ENCODE measurements at places on chromosomes 7 and 10.

DNA sequence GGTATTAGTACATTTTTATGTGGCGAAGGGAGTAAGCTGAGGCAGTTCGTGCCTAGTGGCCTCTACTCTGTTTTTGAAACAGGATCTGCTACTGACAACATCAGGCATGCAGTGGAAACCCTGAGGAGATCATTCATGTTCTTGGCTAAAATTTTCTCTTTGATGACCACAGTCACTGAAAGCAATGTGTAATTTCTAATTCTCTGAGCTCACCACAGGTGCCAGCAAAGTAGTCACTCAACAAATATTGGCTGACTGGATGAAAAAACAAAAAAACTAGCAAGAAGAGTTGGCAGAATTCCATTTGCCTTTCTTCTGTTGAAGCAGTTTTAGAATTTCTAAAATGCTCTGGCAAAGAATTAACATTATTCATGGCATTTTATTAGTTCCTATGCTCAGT is 176.5 kb upstream of the KCTD7 start:
- DNase-seq, result no peak

- DNase-seq, result no peak
These were observed 770.3 kb downstream of the TYW1 start for GRCh38 chr7:67766906-67767410.

DNA sequence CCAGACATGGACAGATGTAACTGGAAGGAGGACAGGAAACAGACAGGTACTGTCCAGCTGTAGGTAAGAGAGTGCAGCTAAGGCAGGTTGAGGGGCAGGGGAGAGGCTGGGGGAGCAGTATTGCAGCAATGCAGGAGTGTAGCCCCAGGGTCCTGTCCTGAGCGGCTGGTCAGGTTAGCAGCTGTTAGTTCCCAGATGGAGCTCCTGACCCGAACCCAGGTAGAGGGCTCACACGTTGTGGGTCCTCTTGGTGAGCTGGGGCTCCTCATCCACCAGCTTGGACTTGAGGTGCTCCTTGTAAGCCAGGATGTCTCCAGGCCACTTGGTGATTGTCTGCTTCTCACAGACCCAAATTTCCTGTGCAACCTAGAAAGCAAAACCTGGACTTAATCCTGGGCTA is 3.5 kb upstream of the H2BK1 start:
- no peak for DNase-seq

DNA sequence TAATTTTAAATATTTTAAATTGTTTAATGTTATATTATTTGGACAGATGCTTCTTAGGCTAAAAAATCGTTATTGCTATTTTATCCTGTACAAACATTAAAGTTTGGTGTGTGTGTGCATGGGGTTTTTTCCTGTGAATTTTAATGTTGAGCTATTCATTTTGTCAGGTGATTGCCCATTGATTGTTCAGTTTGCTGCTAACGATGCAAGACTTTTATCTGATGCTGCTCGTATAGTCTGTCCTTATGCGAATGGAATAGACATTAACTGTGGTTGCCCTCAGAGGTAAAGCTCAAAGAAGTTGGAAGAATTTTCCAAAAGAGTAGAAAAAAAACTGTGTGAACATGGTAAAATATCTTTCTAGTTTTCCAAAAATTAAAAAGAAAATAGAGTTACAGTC is 6.5 kb upstream of the BCAP29 start:
- no peak for DNase-seq

DNA sequence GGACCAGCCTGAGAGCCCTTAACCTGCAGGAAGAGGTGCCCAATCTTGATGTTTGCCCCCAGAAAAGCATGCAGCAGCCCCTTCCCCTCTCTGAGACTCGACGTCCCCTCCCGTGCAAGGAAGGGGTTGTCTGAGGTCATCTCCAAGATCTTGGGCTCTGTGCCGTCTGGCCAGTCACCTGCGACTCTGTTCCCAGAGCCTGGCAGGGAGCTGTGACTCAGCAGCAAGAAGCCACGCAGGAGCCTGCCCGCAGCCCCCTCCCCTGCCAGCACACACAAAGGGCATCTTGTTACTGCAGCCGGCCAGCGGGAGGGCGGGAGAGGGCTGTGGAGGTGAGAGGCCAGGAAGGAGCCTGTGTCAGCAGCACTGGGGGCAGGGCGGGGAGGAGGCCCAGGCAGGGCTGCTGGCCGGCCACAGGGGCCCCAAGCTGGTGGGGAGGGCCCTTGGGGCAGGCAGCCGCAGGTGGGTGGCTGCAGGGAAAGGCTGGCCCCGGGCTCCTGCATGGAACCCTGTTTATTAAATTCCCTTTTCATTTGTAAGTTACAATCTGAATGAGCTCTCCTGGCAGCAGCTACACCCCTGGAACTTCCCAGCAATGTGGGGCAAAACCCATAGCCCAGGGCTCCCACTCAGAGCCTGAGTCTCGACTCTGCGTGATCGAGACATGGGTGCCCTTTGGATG is 103.7 kb upstream of the ZMIZ1 start:
- no peak for DNase-seq

DNA sequence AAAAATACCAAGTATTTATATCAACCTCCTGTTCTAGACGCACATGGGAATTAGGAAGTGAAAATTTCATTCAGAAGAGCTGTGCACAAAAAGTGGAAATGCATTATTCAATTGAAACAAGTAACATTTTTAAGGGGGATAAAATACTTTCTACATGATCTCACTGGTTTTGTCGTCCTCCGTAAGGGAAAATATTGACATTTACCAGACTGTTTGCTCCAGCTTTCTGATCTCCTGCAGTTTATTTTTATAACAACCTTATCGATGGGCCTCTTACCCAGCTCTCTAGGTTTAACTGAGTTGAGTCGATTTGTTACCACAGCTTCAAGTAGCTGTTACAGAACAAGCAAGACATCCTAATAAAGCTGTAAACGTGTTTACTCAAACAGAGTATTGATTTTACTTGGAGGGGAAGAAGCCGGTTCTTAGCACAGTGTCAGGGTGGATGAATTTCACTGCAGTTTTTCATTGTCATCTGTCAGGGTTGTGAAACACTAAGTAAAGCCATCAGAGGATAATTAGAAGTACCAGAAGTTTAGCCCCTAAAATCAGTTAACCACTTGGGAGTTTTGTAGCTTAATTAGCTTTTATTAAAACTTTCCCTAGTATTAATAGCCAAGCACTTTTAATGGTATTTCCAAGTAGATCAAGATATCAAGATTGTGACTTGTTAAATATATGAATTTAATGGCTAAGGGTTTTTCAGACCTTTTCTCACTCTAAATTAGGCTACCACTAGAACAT is 142.6 kb upstream of the KAT6B start:
- no peak for DNase-seq

DNA sequence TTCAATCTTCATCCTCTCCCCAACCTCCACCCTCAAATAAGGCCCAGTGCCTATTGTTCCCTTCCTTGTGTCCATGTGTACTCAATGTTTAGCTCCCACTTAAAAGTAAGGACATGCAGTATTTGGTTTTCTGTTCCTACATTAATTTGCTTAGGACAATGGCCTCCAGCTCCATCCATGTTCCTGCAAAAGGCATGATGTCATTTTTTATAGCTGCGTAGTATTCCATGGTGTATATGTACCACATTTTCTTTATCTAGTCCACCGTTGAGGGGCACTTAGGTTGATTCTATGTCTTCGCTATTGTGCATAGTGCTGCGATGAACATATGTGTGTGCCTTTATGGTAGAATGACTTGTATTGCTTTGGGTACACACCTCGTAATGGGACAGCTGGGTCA is 7.2 kb upstream of the NEUROG3 start:
- no peak for DNase-seq

DNA sequence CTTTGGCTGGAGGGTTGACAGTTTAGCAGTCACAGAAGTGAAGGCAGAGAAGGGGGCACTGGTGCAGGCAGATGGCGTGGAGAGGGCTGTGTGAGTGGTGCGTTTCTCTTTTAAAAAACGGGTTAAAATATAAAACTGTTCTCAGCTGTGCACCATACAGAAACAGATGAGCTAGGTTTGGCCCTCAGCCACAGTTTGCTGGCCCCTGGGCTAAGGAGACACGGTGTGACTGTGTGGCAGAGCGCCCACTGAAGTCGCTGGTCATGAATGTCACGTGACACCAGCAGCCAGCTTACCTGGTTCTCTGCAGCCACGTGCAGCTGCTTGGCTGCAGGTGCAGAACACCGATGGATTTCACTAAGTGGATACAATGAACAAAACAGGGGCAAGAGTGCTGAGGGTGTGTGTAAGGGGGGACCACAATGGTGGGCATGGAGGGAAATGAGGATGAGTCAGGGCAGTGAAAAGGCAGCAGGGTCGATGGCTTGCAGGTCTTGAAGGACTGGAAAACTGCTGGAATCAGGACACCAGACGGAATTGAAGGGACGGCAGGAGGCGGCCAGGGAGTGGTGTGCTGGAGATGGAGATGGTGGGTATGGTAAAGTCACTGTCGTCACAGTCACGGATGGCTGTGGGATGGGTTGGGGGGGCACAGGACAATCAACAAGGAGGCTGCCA is 7.4 kb downstream of the ZNF746 start:
- DNase-seq, result no peak

- peak; percentile 60 for DNase-seq
These were observed 4.4 kb upstream of the PPP2R2D start for GRCh38 chr10:131896403-131896802.

DNA sequence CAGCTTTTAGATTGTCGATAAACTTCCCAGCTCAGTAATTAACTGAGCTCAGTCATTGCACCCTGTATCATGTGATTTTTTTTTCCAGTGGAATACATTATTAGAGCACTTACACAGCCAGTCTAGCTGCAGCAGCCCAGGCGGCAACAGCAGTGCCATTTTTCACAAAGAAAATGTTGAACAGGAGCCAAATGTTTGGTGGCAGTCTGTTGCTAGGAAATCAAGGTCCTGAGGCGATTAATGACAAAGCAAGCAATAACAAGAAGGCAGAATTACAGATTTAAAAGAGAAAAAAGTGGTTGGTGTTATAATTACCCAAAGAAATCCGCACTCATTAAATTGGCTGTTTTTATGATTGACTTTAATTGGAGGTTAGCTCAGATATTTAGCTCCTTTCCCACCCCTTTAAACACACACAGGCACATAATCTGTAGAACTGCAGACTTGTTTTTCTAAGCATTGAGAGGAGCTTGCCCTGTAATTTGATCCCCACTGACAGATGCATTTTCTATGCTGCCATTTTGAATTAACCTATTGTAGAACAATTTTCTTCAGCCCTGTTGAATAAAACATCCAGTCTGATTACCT is 267.4 kb downstream of the ADK start:
- no peak for DNase-seq

GRCh38 chr7:24199978-24200377 is 84.0 kb upstream of the NPY start:
- no peak for DNase-seq

GRCh38 chr10:59000162-59000825 is 176.1 kb upstream of the PHYHIPL start:
- DNase-seq, result no peak

DNA sequence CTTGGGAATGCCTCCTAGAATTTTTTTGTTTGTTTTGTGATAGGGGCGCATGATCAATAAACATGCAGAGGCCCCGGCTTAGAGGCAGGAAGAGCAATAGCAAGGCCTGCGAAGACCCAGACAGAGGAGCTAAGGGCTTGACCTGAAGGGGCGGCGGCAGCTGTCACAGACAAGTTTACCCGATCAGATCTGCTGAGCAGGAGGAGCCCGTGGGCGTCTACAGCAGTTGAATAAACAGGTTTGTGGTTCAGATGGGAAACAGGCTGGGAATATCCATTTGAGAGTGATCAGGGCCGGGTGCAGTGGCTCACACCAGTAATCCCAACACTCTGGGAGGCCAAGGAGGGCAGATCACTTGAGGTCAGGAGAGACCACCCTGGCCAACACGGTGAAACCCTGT is 126.0 kb upstream of the CALN1 start:
- no peak for DNase-seq

- DNase-seq, result no peak
These were observed 22.5 kb upstream of the C10orf53 start for GRCh38 chr10:49656845-49657493.

DNA sequence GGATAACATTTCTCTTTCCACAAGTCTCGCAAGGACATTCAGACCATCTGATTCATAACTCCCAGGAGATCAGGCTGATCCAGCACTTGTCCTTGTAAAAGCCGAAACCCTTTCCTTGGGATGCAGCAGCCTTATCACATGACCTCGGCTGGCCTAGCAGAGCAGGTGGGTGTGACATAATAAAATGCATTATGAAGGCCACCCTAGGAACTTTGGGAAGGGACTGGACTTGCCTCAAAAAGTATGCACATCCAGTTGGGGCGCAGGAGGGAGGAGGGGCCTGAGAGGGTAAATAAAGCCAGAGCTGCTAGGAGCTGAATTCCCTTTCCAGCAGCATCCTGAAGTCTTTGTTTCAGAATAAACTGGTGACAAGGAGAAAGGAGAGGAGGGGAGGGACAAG is 260.8 kb downstream of the SNX13 start:
- no peak for DNase-seq

- no peak for DNase-seq
These were observed 129.3 kb downstream of the GLI3 start for GRCh38 chr7:42107484-42108240.

GRCh38 chr10:44300666-44301649 is 83.9 kb downstream of the CXCL12 start:
- DNase-seq, result no peak

GRCh38 chr7:45082831-45083331 is 5.9 kb downstream of the NACAD start:
- no peak for DNase-seq
